T follicular helper cell (primary cell): ENCODE measurements at places on chromosomes 12 and 14.

- no peak for DNase-seq
These were observed 42.0 kb upstream of the ETV6 start for GRCh38 chr12:11607313-11608081.

- DNase-seq: no peak
These were observed 99.8 kb downstream of the BORCS5 start for GRCh38 chr12:12456637-12457036.

GRCh38 chr12:77575376-77575919 is 255.2 kb upstream of the NAV3 start:
- DNase-seq: no peak

- DNase-seq: no peak
These were observed 6.5 kb downstream of the HIP1R start for GRCh38 chr12:122841544-122842321.

DNA sequence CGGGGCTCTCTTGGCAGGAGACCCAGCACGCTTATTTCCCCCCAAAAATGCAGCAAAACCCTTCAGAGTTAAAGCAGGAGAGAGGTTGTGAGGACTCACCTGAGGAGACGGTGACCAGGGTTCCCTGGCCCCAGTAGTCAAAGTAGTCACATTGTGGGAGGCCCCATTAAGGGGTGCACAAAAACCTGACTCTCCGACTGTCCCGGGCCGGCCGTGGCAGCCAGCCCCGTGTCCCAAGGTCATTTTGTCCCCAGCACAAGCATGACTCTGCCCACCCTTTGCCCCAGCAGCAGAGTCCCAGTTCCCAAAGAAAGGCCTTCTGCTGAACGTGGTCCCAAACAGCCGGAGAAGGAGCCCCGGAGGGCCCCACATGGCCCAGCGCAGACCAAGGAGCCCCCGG is 337.7 kb downstream of the TMEM121 start:
- no peak for DNase-seq

GRCh38 chr14:35046751-35047536 is 872 bp downstream of the FAM177A1 start:
- DNase-seq: peak; percentile 17

GRCh38 chr14:55760789-55761566 is 181.0 kb downstream of the KTN1 start:
- DNase-seq: no peak
